A549 treated with AZD2906 at 1 μM for 4 hours (cell line): ENCODE measurements at places on chromosomes 1 and 21. TPM values are rescaled to one million over a fixed set of nuclear protein-coding genes. Genes with fewer than 3 reads are reported as not detected.

Gene OLIG1
- total RNA-seq, result not detected in 5 replicates

Gene DYNLT5
- total RNA-seq, result not detected in 5 replicates

Gene BRINP3
- total RNA-seq, result not detected in 5 replicates

Gene ACTL8
- 1.4 to 1.8 TPM (median 1.7 TPM) in 5 replicates for total RNA-seq

Gene ZBTB8A
- total RNA-seq, result 4.1 to 5.1 TPM (median 4.8 TPM) in 5 replicates

Gene MRPL24
- total RNA-seq, result 170 to 214 TPM (median 194 TPM) in 5 replicates

Gene PNRC2
- total RNA-seq, result 29.0 to 39.1 TPM (median 33.8 TPM) in 5 replicates

Gene RAP1GAP
- total RNA-seq, result 8.3 to 10.5 TPM (median 9.7 TPM) in 5 replicates

Gene PMVK
- total RNA-seq, result 39.6 to 50.3 TPM (median 45.3 TPM) in 5 replicates

Gene EVA1B
- 10.7 to 26.0 TPM (median 24.6 TPM) in 5 replicates for total RNA-seq
